GM12878 (cell line): ENCODE measurements at places on chromosomes 7 and 10.
A peak's percentile ranks its signal among the peaks of the same experiment; 100 is the strongest.

- no peak for DNase-seq
Observed at GRCh38 chr10:102384053-102384452, 11.5 kb upstream of the NFKB2 start.

DNA sequence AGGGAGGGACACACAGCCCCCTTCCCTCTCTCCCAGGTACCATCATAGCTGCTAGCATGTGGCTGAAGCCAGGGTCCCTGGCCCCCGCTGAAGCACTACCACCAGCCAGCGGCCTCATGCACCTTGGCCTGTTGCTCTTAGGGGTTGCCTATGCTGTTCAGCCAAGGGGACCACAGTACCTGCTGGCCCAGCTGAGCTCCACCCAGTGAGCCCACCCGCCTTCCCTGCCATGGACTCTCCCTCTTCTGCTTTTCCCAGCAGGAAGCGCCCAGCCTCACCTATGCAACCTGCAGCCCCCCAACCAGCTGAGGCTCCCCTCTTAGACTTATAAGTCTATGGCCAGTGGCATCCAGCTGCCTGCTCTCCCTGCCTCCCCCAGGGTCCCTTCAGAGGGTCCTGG, 8.7 kb upstream of the MTPAP start:
- no peak for DNase-seq

DNA sequence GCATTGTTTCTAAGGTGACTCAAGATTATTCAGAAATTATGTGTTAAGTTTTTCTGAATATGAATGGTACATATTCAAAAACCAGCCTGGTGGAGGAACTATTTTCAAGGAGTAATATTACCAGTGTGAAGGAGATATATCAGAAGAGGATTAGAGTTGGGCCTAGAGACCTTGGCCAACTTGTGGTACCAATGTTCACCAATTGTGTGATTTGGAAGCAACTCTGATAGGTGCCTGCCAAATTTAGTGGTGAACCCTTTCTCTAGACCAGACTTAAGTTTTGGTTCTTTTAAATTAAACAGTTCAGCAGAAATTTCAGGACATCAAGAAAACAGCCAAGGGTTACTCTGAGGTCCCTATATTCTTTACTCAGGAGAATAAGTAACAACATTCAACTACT, 88.6 kb downstream of the RNLS start:
- DNase-seq = no peak

GRCh38 chr10:27998178-27998953, 513 bp downstream of the ODAD2 start:
- DNase-seq = no peak

DNA sequence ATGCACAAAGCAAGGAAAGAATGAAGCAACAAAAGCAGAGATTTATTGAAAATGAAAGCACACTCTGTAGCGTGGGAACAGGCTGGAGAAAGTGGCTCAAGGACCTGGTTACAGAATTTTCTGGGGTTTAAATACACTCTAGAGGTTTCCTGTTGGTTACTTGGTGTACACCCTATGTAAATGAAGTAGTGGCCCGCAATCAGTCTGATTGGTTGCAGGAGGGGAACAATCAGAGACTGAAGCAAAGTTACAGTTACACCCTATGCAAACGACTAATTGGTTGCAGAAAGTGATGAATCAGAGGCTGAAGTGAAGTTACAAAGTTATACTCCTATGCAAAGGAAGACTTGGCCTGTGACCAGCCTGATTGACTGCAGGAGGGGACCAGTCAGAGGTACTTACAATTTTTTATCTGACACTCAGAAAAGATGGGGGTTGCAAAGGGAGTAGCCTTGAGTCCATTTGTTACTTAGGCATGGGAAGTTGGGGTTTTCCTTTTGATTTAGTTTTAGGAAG, 3.6 kb upstream of the MTPN start:
- DNase-seq = peak; percentile 95

DNA sequence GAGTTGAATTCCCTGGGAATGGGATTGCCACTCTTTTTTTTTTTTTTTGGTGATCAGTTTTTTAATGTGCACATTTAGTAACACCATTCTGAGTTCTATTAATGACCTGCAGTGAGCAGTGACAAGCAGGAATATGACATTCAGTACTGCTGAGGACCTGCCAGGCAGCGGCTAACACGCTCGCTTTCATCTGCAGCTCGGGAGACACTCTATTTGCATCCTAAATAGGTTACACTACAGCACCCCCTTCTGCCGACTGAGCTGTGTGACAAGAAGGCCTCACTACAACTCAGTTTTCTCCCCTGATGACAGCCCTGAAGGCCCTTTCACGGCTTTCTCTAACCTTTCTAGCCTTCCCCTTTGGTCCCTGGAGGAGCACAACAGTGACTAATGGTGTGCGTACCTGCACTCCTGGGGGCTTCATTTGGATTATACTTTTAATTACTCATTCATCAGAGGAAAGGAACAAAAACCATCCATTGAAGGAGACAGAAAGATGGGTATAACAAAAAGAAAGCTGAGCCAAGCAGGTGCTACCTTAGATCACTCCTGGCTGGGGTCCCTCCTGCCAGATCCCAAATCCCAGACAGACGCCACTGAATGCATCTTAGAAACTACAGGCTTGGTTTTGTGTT, 872.4 kb downstream of the LRMDA start:
- DNase-seq = no peak

DNA sequence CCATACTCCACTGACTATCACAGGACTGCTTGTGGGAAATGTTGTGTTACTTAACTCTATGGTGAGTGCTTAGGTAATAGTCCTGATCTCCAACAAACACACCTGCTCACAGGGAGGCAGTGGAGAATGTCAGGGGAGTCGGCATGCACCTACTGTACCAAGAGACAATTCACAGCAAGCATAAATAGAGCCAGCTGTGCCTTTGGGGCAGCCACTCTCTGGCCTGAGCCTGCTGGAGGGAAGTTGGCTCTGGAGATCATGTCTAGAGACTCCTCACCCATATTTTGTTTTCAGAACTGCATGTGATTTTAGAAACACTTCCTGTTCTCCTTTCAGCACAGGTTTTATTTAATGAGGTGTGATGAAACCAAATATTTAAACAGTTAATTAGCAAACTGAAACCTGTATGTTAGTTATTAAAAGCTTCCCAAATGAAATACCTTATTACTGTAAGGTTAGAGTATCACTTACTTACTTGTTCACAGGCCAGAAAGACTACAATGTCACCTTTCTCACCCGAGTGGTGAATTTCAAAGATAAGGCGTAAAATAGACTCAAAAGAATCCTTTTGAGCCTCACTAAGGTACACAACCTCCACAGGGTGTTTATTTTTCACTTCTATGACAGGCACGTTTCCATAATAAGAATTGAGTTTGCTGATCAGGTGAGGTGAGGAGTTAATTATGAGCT, 21.8 kb downstream of the DHX32 start:
- no peak for DNase-seq

DNA sequence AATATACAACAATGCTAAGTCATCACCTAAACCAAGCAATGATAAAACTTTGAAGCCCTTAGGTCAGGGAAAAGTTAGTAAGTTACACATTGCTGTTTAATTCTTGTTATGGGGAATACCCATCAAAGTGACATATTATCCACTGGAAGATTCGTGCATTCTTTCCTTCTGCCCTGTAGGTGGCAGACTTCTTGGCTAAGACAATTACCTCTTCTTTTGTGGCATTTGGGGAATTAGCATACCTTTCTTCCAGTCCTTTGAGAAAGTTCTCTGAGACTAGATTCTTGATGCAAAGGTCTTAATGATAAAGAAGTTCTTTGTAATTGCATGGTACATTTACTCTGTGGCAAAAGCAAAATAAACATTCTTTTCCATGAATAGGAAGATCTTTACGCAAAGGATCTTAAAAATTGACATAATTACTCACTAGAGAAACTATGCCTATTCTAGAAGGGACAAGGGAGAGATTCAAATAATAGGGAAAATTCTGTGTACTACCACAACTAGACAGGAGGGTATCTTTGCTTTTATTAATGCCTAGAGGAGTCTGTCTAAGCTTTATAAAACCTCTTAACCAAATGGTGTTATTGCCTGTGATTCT, 395.9 kb downstream of the GRM8 start:
- DNase-seq = no peak

DNA sequence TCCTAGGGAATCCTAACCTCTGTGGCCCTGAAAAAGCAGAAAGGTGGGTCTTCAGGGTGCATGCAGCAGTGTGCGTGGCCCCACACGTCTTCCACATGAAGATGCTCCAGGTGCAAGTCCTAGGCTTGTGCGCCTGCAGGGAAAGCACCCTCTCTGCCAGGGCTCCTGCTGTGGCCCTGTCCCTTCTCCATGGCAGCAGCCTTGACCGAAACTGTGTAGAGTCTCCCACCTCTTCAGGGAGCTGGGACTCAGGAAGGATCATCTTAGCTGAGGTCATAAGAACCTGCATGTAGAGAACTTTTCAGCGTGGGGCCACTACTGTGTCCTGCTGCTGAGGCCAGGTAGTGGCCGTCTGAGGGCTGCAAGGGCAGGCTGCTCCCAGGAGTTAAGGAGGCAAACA, 6.3 kb upstream of the CSGALNACT2 start:
- no peak for DNase-seq
